NCI-H1930 (cell line): ENCODE measurements at places on chromosomes 13 and 19.

DNA sequence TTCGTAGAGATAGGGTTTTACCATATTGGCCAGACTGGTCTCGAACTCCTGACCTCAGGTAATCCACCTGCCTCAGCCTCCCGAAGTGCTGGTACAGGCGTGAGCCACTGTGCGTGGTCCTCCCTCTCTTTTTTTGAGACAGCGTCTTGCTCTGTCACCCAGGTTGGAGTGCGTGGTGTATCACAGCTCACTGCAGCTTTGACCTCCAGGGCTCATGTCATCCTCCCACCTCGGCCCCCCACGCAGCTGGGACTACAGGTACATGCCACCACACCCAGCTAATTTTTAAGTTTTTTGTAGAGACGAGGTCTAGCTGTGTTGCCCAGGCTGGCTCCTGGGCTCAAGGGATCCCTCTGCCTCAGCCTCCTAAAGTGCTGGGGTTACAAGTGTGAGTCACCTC, 18.2 kb downstream of the ZSCAN18 start:
- no peak for DNase-seq

- DNase-seq: no peak
Observed at GRCh38 chr13:74191410-74191809, 57.2 kb upstream of the KLF12 start.

DNA sequence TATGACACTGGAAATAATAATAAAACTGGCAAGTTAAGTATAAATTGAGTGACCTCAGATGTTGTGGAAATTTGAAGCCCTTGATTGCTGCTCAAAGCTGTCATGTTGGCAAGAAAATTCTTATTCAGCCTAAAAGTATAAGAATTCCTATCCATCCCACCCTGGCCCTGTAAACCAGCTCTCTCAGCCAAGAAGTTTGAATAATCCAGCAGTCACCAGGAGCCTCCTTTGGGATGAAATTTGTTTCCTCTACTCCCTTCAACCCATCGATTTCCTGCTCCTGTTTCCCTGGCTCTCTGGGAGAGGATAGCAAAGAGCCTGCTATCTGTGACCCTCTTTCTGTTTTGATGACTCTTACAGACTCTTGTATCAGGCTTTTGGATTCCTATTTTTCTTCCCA, 169.3 kb downstream of the LHFPL6 start:
- DNase-seq: no peak

DNA sequence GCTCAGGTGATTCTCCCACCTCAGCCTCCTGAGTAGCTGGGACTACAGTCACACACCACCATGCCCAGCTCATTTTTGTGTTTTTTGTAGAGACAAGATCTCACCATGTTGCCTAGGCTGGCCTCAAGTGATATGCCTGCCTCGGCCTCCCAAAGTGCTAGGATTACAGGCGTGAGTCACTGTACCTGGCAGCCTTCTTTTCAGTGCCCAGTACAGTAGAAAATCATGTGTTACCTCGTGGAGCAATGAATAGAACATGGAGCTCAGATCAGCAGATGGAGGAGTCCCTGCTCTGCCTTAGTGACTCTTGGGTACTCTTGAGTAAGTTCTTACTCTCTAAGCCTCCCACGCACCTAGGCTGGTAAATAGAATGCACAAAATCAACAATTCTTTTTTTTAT, 44.7 kb downstream of the THSD1 start:
- no peak for DNase-seq

DNA sequence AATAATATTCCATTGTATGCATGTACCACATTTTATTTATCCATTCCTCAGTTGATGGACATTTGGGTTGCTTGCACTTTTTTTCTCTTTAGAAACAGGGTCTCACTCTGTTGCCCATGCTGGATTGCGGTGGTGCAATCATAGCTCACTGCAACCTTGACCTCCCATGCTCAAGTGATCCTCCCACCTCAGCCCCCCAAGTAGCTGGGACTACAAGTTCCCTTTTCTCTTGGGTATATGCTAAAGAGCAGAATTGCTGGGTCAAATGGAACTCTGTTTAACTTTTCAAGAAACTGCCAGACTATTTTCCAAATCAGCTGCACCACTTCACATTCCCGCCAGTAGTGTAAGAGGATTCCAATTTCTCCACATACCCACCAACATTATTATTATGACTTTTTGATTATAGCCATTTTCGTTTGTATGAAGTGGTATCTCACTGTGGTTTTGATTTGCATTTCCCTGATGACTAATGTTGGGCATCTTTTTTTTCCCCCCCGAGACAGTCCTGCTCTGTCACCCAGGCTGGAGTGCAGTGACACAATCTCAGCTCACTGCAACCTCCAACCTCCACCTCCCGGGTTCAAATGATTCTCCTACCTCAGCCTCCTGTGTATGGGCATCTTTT, 7.6 kb upstream of the IPO5 start:
- DNase-seq: no peak
